Thymus (tissue), 14 donors: ENCODE measurements at places on chromosomes 1 and 21.

DNA sequence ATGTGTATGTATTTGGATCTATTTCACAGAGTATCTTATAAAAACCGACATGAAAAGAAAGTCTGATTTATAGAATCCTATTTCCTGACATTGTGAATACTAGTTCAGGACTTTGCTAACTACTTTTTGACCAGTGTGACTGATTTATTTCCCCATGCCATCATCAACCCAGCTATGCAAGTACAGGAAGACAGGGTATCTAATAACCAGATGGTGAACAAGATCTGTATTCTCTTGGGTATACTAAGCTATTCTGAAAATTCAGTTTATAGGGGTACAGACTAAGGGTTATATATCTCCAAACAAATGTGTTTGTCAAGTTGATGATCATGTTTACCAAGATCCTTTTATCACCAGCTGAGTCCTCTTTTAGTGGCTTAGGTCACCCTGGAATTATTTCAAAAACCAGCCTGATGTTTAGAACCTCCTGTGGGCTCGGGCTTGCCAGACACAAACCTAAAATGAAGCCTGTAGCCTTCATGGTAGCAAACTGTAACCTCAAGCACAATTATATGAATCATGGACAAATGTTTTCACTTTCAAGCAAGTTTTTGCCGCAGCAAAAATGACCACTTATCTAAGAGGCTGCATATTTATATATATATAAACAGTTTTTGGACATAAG lies 185.1 kb downstream of the FGGY start:
- H3K27me3 ChIP-seq: no peaks in the 10 kb centered on the region
- H3K27ac ChIP-seq: no peak overlapping the region
- no peak for DNase-seq
- no peaks in the 10 kb centered on the region for H3K36me3 ChIP-seq
- H3K4me1 ChIP-seq: no peaks in the 10 kb centered on the region
- H3K4me3 ChIP-seq: no peak overlapping the region

DNA sequence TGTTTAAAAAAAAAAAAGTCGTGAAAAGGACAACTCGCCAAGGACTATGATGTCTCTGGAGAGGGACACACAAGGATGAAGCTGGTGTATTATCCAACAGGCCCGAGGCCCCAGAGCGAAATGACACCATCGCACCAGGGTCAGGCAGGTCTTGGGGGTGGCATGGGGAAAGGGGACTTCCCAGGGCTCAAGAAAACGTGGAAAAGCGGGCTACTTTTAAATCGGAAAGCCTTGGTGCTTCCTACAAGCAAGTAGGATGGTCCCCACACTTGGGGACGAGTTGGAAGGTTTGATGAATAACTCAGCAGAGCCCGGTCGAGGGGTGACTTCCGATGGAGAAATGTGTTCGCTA lies 505 bp upstream of the GNPAT start:
- peak overlapping the region; percentile 68 for H3K4me3 ChIP-seq
- DNase-seq: peak; percentile 13
- H3K36me3 ChIP-seq: peaks cover 26% of the 10 kb centered on the region
- H3K27me3 ChIP-seq: no peaks in the 10 kb centered on the region
- H3K4me1 ChIP-seq: peaks cover 15% of the 10 kb centered on the region

DNA sequence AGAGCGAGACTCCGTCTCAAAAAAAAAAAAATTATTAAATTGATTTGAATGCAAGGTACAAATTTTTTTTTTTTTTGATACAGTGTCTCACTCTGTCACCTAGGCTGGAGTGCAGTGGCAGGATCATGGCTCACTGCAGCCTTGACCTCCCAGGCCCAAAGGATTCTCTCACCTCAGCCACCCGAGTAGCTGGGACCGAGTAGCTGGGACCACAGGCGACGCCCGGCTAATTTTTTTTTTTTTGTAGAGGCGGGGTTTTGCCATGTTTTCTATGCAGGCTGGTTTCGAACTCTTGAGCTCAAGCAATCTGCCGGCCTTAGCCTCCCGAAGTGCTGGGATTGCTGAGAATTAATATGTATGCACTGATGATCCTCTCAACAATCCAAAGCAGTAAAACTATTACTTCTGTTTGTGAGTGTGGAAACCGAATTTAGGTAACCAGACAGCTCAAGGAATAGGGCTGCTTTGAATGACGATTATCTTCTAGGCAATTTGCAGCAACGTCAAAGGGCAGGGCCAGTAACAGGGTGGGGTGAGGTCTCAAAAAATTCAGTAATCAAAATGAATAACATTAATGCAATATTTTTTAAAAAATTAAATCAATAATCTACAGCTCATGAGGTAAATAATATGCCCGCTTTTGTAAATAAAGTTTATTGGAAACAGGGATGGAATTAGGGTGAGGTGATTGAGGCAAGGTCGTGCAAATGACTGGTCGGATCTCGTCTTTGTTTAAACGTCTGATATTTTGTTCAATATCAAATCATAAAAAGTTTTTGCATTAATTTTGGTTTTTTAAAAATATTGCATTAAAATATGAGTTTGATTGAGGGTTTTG lies 1.2 kb downstream of the CLSPN start:
- peak overlapping the region; percentile 81 for H3K4me3 ChIP-seq
- peak overlapping the region; percentile 90 for H3K27ac ChIP-seq
- H3K4me1 ChIP-seq: peaks cover 5% of the 10 kb centered on the region
- H3K27me3 ChIP-seq: no peaks in the 10 kb centered on the region
- H3K36me3 ChIP-seq: no peaks in the 10 kb centered on the region
- no peak for DNase-seq

DNA sequence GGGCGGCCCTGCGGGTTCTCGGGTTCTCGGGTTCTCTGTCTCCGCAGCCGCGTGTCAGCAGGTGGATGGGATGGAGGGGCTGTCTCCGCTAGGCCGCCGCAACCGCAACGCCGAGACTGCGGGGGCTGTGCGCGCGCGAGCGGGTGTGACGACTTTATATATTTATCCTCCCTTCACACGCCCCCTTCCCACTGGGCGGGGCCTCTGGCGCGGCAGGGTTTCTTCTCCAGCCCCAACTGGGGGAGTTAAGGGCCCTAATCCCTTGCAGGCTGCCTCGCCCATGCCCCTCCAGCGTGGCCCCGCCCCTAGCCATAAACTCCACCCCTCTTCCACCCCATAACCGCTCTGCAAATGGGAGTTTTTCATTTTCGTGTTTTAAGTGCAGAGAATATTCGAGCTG lies 3.4 kb downstream of the IGSF21 start:
- no peak overlapping the region for H3K4me3 ChIP-seq
- H3K36me3 ChIP-seq: no peaks in the 10 kb centered on the region
- H3K27ac ChIP-seq: no peak overlapping the region
- no peak for DNase-seq

- no peaks in the 10 kb centered on the region for H3K4me1 ChIP-seq
- H3K27ac ChIP-seq: no peak overlapping the region
- no peak overlapping the region for H3K4me3 ChIP-seq
- no peaks in the 10 kb centered on the region for H3K36me3 ChIP-seq
- H3K27me3 ChIP-seq: no peaks in the 10 kb centered on the region
Measured at GRCh38 chr1:212542761-212543187, 65.8 kb upstream of the ATF3 start.

GRCh38 chr1:212503714-212504113 lies 71.0 kb downstream of the NENF start:
- no peaks in the 10 kb centered on the region for H3K4me1 ChIP-seq
- no peaks in the 10 kb centered on the region for H3K27me3 ChIP-seq
- no peak overlapping the region for H3K27ac ChIP-seq
- DNase-seq: no peak
- no peak overlapping the region for H3K4me3 ChIP-seq
- H3K36me3 ChIP-seq: no peaks in the 10 kb centered on the region

GRCh38 chr1:57300186-57300585 lies 123.7 kb downstream of the DAB1 start:
- H3K27me3 ChIP-seq: no peaks in the 10 kb centered on the region
- no peaks in the 10 kb centered on the region for H3K4me1 ChIP-seq
- no peak overlapping the region for H3K4me3 ChIP-seq
